Stimulated activated CD4-positive, alpha-beta T cell treated with anti-CD3 and anti-CD28 coated beads, Interleukin-15, amount 100 ng/mL, for 1 hour (primary cell): ENCODE measurements at places on chromosomes 6 and 20.

GRCh38 chr6:92292067-92292466 lies 1127.3 kb downstream of the EPHA7 start:
- DNase-seq, result no peak

DNA sequence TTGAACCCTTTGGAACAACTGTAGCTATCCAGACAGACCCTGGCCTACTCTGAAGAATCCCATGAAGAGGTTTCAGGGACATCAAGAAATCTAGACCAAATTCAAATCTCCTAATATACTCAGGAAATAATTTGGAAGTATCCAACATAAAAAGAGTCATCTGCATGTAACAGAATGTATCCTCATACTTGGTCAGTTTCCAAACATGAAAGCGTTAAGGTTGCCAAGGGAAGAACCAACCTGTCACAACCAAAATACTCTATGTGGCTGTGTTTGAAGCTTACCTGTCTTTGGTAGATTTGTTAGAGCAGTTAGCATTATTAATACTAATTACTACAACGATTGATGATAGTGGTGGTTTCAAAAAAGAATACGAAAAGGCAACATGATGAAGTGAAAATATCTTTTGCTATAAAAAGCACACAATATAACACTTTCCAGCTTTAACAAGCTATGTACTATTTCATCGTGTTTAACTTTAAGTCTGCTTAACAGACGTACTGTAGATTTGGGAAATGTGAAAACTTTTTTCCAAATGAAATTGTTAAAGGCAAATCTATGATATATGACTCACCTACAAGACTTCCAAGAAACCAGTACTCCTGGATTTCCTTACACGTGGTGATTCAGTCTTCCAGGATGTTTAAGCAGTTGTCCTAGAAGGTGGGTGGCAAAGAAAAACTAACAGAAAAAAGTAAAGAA lies 46.6 kb upstream of the ENPP1 start:
- no peak for DNase-seq

DNA sequence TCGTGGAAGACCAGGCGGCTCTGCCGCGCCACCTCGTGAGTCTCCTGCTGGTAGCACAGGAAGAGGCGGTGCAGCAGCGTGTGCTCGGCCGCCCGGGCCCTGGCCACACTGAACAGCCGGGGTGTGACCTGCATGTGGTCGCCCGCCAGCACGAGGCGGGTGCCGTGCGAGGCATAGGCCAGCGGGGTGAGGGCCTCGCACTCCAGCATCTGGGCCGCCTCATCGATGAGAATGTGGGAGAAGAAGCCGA lies 7.0 kb downstream of the HELZ2 start:
- DNase-seq, result no peak

DNA sequence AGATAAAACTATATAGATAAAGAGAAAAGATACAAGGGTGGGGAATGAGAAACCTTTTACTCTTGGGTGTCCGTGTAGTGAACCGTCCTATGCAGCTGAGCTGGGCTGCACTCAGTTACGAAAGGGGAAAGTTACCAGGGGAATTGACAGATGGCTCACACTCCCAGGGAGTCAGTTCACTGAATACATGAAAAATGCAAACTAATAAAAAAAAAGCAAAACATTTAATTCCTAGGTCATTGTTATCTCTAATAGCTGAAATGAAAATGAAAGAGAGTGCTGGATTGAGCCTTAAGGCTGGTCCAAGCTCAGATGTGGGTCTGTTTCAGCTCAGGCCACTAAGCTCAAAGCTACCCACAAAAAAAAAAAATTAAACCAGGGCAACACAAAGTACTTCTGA lies 138.0 kb downstream of the THBS2 start:
- DNase-seq, result no peak

- no peak for DNase-seq
These were observed 140.9 kb downstream of the EYS start for GRCh38 chr6:65566117-65566516.

DNA sequence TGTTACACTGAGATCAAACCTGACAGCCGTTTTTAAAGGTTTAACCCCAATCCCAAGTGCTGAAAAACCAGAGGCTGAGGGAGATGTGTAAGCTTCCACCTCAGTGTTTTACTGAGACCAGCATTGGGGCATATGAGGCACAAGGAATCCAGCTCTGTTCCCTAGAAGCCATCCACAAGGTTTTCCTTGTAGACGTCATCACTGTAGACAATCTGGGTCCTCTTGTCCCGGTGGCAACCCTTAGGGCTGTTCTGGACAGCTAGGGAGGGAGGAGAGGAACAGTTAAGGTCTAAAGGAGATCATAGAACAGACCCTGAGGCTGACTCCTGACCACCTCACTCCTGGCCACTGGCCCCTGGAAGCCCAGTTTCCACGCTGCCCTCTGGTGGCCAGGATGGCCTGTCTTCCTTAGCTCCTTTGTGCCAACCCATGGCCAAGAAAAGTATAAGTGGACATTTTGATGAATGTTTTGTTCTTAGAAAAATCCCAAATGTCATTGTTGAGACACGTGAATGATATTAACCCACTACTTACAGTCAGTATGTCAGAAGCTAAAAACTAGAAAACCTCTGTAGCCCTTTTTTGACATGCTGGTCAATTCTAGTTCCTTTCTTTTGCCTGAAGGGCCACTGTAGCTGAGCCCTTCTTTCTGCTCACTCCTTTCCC lies 6.4 kb downstream of the CFB start:
- DNase-seq, result no peak

- DNase-seq, result no peak
These were observed 2.3 kb upstream of the GMPR start for GRCh38 chr6:16236009-16236501.

DNA sequence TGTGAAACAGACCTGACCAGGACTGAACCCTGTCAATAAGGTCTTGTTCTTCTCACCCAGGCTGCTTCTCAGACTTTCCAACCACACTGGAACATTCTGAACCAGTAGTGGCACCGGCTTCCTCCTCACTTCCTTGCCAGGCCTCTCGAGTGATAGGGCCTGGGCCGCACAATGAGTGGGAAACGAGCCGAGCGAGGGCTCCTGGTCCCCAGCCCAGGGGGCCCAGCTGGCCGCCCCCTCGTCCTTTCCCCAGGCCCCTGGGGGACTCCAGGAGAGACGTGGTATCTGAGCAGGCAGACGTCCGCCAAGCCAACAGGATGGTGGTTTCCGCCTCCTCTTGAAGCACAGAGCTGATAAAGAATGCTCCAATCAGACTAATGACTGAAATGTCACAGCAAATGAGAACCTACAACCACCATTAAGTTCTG lies 117.9 kb downstream of the GMDS start:
- DNase-seq, result no peak

DNA sequence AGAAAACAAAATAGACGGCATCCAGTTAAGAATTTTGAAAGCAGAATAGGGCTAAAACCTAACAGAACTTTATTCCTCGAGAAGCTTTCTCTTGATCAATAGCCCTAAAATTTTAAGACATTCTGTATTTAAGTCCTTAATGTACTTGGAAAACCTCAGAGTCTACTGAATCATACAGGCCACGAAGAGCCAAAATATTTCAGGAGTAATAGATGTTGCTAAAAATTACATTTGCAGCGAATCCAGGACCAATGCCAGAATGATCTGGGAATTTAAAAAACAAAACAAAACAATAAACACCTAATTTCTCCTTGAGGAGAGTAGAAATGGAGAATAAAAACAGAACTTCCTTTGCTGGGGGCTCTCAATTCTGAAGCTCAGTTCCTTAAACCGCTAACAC lies 23.3 kb downstream of the ATXN1 start:
- DNase-seq, result no peak

- DNase-seq, result no peak
These were observed 140.7 kb upstream of the STXBP5 start for GRCh38 chr6:147063469-147064031.

DNA sequence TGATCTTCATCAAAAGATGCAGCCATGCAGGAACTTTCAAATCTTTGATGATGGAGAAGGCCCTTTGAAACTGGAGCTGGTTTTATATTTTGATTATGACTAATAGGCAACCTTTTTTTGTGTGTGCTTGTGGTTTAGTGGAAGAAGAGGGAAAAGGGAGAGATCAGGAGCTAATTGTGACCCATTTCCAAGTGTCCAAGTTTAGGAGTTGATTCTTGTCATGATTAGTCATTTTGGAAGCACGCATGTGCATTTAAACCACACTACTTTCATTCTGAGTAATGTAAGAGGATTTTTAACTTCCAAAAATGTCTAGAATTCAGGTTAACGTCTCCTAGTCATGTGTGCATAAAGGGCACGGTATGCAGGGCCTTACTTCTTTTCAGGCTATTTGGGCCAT lies 3.5 kb downstream of the FOXO3 start:
- DNase-seq, result no peak

- DNase-seq, result no peak
These were observed 113.6 kb upstream of the SLC22A16 start for GRCh38 chr6:110589865-110590513.

DNA sequence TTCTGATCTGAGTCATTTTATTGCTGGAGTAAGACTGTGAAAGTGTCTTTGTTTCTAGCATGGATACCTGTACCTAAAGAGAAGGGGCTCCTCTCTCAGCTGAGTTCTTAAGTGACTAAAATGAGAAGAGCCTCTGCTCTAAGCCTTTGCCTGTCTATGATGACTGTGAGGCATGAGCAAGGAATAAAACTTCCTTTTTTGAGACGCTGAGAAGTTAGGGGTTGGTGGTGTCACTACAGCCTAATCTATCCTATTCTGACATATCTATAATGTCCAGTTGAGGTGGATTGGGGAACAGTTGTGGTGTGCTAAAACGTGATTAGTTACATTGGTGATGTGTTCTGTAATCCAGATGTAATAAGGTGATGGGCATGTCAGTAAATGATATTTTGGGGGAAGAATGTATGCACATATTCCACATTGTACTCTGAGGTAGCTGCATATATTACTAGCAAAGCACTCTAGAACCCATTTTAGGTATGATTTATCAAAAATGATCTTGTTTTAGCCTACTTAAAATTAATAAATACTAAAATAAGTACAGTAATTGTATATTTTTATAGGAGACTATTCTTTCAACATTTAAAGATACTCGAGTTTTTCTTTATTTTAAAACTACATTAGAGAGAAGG lies 18.1 kb downstream of the ADGRB3 start:
- DNase-seq, result no peak

DNA sequence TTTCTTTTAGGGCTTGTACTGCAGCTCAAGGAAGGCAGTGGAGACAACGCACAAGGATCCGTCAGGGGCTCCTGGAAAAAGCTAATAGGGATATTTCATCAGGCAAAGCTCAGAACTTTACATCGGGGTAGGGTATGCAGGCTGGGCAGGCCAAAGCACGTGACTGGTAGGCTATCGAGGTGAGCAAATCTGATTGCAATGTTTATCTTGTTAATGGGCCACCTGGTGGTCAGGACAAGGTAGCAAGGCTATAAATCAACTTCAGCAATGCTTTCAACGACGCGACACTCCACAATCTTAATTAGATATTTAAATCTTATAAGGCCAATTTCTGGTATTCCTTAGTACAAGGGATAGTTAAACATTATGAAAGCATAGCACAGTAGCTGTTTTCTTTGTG lies 1302.8 kb upstream of the EYS start:
- no peak for DNase-seq

DNA sequence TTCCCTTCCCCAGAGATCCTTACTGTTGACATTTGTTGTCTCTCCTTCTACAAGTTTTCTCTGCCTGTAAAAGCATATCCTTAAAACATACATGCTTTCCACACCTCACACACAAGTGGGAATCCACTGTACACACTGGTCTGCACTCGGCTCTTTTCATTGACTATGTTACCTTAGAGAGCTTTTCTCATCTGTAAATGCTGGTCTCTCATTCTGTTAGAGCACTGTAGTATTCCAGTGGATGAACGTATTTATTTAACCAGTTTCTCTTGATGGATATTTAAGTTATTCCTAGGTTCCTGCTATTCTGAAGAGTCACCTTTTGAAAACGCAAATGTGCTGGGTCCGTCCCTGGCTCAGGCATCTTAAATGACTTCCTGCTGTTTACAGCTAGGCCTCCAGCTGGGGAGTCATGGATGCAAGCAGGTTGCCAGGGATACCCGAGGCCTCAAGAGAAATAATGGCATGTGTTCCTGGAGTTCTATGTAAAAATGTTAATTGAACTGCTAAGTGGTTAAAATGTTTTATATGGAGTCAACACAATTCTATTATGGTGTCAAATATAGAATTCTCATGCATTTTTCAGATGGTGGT lies 61.1 kb upstream of the TGM3 start:
- no peak for DNase-seq

DNA sequence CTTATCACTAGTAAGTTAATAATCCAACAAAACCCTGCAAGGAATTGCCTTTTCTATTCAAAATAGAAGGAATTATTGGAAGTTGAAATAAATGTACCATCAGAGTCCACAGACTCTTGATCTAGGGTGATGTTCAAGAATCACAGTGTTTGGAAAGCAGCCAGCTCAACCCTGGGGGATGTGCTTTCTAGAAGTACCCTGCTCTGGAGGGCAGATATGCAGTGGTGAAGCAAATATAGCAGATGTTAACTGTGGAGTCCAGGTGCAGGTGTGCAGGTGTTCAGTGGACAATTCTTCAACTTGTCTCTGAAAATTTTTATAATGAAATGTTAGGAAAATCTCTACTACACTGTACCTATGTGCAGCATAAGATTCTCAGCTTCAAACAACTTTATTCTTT lies 9.1 kb upstream of the INSM1 start:
- no peak for DNase-seq

GRCh38 chr6:129643176-129643575 lies 66.8 kb downstream of the ARHGAP18 start:
- DNase-seq, result no peak

GRCh38 chr20:8862092-8862491 lies 206.8 kb upstream of the PLCB4 start:
- DNase-seq, result no peak

GRCh38 chr6:73566954-73567591 lies 46.2 kb upstream of the EEF1A1 start:
- no peak for DNase-seq

DNA sequence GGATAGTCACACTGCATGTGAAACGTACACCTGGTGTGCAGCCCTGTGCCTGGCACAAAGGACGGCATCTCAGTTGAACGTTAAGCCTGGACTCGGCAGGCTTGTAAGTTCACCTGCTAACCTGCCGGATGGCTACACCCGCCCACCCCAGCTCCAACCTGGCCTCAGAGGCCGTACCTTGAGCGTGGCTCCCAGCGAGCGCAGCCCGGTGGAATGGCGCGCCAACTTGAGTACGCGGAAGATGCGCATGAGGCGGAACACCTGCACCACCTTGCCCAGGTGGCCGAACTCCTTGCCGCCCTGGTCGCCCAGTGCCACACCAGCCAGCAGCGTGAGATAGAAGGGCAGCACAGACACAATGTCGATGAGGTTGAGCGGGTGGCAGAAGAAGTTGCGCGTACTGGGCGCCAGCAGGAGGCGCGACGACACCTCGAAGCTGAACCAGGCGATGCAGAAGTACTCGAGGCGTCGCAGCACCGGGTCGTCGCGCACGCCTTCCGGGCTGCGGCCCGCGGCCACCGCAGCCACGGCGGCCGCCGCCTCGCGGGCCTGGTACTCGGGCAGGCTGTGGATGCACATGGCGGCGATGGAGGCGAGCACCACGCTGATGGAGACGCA lies 3.3 kb downstream of the KCNS1 start:
- no peak for DNase-seq

DNA sequence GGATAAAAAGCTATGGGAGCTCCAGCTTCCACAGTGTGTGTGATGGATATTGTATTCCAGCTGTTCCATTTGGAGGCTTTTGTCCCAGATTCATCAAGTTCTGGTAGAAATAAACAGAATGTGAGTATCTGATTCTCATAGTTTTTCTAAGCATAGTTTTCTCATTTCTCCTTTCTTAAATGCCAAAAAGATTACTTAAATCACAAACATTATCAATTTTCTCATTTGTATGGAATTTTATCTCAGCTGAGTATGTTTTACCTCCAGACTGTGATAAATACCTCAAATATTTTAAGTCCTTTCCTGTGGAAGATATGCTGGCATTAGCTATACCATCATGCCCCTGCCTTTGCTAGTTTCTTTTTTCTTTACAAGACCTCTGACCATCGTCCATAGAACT lies 767.3 kb downstream of the TFAP2A start:
- no peak for DNase-seq
